Osteocyte (in vitro differentiated cells): ENCODE measurements at places on chromosomes 1 and 21.

GRCh38 chr1:117685936-117686806, 80.3 kb downstream of the TENT5C start:
- no peak for DNase-seq

DNA sequence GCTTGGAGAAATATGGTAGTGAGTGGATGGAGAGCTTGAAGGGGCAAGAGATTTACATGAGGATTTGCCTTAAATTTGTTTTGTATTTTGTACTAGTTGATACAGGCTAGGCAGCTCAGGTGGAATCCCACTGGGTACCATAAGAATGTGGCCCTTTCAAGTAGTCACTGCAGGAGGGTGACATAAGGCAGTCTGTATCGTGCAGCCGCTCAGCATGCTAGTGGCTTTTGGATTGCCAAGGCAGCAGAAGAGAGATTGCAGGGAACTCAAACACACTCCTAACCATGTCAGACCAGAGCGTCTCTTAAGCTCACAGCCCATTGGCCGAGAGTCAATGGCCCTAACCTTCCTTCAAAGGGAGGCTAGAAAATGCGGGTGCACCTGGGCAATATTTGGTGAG, 420.0 kb downstream of the ADGRL2 start:
- no peak for DNase-seq

- peak; percentile 69 for DNase-seq
These were observed 37.2 kb downstream of the FCRL5 start for GRCh38 chr1:157515141-157515540.

GRCh38 chr1:246588159-246588721, 22.0 kb downstream of the CNST start:
- no peak for DNase-seq

DNA sequence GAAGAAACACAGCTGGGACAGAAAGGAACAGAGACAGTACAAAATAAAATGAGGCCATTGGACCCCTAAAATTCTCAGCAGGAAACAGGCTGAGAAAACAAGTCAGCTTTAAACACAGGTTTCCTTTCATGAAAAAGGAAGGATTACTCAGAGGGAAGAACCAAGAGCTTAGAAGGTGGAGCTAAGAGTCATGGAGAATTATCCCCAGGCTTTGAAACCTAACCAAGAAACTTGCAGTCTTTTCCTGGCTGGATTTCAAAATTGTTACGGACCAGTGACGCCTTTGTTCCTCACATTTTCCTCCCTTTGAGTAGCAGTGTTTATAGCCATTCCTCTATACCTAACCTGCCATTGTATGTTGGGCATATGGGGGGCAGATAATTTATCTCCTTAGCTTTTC, 8.8 kb downstream of the HMGB4 start:
- no peak for DNase-seq

GRCh38 chr1:211482306-211482705, 9.7 kb downstream of the RD3 start:
- no peak for DNase-seq

GRCh38 chr1:14826172-14826636, 227.7 kb downstream of the KAZN start:
- DNase-seq, result no peak

- peak; percentile 86 for DNase-seq
These were observed at the start of gene HENMT1 for GRCh38 chr1:108661030-108661609. HENMT1 (minus strand) TSS chr1:108661093; CDS start chr1:108659884, 1,209 bp downstream.

GRCh38 chr1:167756730-167757405, 35.1 kb downstream of the MPZL1 start:
- DNase-seq, result no peak

DNA sequence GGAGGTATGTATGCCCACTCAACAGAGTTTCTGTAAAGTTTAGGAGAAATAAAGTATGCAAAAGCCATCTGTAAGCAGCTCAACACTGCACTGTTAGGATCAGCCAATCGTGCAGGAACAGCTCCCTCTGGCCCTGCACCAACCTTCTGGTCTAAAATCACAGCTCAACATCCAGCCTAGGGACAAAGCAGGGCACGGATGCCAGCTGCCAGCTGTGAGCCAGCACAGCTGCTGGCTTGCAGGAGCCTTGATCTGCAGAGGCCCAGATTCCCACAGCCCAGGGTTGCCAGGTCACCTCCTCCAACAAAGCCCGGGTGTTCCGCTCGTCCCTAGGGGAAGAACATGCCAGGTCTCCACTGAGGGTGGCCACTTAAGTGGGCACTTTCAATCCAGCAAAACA, 8.6 kb downstream of the ACOT7 start:
- DNase-seq, result no peak

GRCh38 chr1:95382000-95382786, 148.2 kb downstream of the RWDD3 start:
- DNase-seq, result no peak

DNA sequence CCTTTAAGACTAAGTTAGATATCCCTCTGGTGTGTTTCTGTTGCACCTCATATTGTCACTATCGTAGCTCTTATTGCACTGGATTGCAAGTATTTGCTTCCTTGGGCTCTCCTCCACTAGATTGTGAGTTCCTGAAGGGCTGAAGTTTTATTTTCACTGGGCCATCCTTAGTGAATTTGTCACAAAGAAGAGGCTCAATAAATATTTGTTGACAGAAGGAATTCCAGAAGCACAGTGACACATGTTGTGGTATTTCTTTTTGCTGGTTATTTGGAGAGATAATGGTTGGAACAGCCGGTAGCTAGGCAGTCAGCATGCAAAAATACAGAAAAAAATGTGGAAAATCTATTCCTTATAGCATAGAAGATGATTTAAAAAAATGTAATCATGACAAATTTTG, 129.9 kb upstream of the ZRANB2 start:
- DNase-seq, result no peak

DNA sequence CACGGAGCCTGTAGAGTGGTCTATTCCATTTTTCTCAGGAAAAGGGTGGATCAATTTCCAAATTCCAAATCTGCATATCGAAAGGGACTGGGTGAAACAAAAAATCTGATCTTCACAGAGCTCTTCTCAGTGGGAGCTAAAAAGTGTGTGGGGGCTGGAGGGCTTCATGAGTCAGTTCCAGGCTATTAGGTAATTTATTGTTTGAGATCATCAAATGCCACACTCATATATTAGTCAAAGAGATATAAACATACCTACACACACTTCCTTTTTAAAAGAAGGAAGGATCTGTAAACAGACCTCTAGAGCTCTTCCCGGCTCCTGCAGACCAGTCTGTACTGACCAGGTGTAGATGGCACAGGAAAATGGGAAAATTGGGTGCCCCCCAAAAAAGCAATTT, 175.4 kb downstream of the ZBTB18 start:
- DNase-seq, result no peak

DNA sequence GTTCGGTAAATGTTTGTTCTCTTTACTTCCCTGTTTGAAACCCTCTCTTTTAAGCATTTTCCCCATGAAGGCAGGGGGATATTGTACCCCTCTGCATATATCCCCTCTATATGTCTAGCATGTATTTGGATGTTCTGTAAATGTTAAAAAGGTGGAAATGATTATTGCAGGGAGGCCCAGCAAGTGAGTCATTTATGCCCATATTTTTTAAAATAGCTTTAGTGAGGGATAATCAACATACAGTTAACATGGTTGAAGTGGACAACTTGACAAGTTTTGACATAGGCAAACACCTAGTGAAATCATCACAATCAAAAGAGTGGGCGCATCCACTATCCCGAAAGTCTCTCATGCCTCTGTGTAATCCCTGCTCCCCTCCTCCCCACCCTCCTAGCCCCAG, 20.8 kb upstream of the RGS16 start:
- DNase-seq, result no peak

DNA sequence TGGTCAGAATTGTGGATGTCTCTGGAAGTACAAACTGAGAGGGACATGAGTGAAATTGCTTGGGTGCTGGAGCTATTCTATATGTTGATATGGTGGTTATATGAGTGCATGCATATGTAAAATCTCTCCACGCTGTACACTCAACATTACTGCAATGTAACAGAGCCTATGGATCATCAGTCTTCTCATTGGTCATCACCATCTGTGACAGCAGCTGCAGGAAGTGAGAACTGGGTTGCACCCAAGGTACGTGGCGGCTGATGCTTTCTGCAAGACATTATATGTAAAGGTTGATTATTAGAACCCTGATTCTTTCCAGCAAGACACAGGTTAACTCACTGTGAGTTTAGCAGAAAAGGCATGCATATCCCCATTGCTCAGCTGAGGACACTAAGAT, 387.1 kb downstream of the OMA1 start:
- no peak for DNase-seq

- no peak for DNase-seq
These were observed 62.7 kb upstream of the IPO9 start for GRCh38 chr1:201766131-201766866.

GRCh38 chr21:17793246-17794123, 25.7 kb downstream of the C21orf91 start:
- DNase-seq, result no peak

GRCh38 chr1:10631811-10632593, 157.3 kb downstream of the PEX14 start:
- DNase-seq, result no peak

DNA sequence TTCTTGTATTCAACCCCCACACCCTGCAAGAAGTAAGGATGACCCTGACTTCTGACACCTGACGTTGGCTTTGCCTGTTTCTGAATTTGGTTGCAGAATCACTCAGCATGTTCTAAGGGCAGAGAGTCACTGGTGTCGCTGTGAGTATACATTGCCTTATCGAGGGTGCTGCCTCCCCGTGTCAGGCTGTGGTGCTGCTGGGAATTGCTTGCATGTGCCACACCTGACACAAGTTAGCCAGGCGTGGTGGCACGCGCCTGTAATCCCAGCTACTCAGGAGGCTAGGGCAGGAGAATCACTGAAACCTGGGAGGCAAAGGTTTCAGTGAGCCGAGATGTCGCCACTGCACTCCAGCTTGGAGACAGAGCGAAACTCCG, 45.9 kb downstream of the WDR4 start:
- DNase-seq, result no peak

DNA sequence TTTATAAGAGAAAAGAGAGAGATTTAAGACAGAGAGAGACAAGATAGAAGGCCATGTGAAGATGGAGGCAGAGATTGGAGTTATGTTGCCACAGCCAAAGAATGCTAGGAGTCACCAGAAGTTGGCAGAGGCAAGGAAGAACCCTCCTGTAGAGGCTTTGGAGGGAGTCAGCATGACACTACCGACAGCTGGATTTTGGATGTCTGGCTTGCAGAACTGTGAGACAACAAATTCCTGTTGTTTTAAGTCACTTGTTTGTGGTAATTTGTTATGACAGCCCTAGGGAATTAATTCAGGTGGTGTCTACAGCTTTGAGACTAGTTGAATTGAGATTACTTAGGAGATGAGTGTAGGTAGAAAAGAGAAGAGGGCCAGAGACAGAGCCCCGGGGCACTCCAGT, 158.5 kb downstream of the DNM3 start:
- DNase-seq, result no peak

DNA sequence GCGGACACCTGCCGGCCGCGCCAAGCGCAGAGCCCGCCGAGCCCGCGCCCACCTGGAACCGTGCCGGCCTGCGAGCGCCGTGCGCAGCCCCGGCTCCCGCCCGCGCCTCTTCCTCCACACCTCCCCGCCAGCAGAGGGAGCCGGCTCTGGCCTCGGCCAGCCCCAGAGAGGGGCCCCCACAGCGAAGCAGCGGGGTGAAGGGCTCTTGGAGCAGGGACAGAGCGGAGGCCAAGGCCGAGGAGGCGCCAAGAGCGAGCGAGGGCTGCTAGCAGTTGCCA, 50.1 kb upstream of the KRTAP19-8 start:
- DNase-seq, result peak; percentile 82

DNA sequence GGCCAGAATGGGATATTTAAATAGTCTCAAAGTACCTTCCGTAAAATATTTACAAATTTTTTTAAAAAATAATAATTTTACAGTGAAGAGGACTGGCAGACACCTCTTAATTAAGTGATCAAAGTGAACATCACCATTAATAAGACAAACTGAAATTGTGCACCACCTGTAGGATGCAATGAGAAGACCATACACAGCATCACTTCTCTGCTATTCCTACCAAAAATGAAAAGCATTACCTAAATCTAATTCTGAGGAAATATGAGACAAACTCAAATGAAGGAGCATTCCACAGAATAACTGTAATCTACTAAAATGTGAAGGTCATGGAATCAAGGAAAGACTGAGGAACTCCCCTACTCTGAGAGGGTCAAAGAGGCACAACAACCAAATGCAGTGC, 68.2 kb upstream of the PRDX6 start:
- DNase-seq, result no peak

DNA sequence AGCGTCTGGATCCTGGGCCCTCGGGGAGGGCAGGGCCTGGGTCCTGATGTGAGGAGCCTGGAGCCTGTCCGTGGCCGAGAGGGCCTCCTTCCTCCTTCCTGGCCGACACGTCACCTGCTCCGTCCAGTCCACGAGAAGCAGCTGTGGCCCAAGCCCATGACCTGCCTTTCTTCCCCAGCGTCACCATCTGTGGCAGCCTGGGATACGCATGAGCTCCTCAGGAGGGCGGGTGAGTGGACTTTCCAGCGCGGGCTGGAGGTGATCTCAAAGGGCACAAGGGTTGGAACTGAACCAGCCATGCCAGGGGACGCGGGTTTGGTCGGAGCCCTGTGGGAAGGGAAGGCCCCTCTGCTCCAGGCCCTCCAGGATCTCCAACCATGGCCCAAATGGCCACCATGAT, 90.4 kb downstream of the DHRS3 start:
- no peak for DNase-seq

DNA sequence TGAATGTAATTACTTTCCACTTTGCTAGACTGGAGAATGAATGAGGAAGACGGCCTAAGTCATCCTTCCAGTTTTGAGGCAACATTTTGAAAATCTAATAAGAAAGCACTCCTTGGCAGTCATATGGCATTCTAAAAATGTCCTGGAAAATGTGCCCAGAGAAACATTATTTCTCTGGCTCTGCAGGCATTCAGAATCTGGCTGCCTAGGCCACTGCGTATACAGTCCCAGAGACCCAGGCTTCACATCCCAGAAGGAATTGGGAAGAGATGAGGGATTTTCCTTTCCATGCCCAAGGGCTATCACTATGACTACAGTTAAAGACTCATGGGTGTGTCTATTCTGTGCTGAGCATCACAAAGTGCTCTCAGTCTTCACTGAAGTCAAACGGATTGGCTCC, 92.9 kb downstream of the BEND5 start:
- no peak for DNase-seq

- peak; percentile 75 for DNase-seq
These were observed 12.0 kb upstream of the SKI start for GRCh38 chr1:2215909-2216766.

DNA sequence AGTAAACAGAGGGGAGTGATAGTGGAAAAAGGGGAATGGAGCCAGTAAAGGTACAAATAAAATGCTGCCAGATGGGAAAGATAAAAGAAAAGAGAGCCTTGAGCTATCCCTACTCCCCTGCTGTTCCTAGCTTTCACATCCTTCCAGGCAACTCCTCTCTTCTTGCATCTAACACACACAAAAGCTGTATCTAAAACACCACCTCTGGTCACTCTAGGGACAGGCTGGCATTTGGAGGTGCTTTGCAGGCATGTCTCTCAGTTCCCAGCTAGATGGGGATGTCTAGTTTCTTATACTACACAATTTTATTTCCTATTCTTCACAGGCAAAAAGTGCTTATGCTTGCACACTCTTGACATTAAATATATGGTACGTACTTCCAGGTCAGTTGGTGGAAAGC, 185.1 kb upstream of the ST6GALNAC5 start:
- no peak for DNase-seq

GRCh38 chr1:54359393-54360162, 46.6 kb downstream of the SSBP3 start:
- DNase-seq, result no peak
